Foreskin fibroblast (primary cell): ENCODE measurements at places on chromosomes 11 and 22.

DNA sequence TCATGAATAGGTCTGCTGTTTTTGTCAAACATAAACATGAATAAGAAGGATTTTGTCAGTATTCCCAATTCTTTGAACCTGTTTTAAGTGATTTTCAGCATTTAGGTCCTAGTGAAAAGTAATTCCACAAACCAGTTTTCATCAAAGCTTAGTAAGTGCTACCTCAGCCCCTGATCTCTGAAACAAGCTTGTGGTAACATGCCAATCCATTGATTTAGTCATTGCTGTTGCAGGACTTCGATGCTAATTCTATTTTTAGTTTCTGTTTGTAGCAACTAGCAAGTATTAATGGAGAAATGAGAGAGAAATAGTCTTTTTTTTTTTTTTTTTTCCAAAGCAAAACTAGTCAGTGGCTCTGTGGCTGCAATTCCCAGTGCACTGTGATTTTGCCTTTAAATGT, 91.4 kb downstream of the JRKL start:
- no peak for DNase-seq

DNA sequence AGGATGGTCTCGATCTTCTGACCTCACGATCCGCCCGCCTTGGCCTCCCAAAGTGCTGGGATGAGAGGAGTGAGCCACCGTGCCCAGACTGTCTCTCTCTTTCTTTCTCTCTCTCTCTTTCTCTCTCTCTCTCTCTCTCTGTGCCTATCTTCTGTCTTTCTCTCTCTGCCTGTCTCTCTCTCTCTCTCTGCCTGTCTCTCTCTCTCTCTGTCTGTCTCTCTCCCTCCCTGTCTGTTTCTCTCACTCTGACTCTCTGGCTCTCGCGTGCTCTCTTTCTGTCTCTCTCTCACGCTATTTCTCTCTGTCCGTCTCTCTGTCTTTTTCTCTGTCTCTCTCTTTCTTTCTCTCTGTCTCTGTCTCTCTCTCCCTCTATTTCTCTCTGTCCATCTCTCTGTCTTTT, 3911.2 kb upstream of the OR11H1 start:
- no peak for DNase-seq

DNA sequence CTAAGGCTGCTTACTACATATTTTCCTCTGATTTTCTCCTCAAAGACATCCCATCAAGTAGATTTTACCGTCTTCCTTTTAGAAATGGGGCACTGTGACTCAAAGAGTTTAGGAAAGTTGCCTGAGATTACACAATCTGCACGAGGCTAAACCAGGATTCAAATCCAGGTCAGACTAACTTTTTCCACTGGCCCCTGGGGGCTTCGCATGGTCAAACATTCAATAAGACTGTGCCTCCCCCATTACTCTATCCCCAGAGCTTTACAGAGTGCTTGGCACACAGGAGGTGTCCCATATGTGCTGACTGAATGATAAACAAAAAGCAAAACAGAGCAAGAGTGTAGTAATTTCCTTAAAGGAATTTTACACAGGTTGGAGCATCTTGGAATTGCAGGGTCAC, 118.1 kb upstream of the TEAD1 start:
- DNase-seq = peak; percentile 44

- no peak for DNase-seq
Observed at GRCh38 chr11:44912270-44912987, 38.3 kb downstream of the TP53I11 start.

DNA sequence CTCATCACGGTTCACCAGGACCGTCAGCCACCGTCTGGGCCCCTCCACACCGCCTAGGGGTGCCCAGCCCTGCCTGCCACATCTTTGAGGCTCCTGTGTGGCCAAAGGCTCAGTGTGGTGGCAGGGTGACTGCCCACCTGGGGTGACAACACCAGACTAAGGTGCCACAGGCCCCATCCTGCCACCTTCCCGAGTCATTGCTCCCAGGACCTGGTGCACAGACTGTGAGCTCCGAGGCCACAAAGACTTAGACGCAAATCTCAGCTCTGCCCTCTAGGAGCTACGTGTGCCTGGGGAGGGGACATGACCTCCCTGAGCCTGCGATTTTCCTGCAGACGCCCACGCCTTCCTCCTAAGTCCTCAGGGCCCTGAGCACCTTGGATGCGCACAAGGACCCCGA, 36.5 kb downstream of the KIAA0930 start:
- no peak for DNase-seq

DNA sequence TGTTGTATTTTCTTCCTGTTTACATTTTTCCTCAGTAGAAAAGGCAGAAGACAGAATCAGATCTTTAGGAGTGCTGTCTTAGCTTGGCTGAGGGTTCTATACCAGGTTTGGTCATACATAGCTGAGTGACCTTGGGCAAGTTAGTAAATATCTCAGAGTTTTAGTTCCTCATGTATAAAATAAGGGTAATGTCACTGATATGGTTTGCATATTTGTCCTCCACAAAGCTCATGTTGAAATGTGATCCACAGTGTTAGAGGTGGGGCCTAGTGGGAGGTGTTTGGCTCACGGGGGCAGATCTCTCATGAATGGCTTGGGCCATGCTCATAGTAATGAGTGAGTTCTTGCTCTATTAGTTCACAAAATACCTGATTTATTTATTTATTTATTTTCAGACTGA, 7.5 kb upstream of the HTR3A start:
- no peak for DNase-seq

DNA sequence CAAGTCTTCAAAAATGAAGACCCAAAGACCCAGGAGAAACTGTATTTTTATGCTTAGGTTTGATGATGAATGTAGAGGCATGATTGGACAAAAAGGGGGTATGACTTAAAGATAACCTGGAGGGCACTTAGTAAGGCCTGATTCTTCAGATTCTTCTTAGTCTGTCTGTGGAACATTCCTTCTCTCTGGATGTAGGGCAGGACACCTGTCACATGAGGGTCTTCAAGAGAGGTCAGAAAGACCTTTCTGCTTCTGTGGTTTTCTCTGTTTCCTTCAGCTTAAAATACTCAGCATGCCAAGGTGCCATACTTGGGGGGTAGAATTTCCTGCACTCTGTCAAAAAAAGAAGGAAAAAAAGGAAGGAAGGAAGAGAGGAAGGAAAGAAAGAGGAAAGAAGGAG, 78.1 kb downstream of the BLID start:
- DNase-seq = no peak

DNA sequence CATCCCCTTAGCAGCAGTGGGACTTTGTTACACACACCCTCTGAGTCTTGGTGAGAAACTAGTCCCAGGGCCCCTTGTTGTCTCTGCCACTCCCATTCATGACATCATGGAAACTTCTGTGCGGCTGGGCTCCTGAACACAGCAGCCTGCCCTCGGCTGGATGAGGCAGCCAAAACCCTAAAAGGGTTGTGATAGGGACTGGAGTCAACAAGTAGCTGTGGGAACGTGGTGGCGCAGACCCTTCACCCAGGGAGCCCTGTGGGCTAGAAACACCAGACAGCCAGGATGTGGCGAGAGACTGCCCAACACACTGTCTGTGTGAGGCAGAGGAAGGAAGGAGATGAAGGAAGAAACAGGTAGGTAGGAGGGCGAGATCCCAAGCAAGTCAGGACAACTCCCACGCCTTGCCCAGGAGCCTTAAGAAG, 3.9 kb downstream of the CD3D start:
- DNase-seq = no peak

DNA sequence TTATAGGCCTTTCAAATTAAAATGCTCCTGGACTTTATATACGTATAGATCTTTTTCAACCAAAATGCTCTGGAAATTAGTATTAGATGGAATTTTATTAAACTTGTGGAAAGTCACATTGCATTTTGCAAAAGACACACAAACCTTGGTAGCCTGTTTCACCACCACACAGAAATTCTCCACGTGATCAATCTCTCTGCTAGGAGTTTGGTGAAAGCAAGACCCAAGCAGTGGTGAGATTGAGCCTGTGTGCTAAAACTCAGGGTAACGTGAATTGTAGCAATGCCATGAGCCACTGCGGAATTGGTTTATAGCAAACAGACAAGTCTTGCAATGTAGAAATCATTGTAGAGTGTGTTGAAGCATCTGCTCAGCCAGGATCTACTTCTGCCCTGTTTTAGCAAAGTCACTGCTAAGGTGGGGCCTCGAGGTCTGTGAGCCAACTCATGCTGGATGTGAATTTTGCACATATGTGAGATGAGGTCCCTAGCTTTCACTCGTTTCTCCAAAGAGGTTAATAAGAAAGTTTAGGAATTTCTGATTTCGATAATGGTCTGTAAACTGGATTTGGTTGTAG, 184.8 kb downstream of the DBX1 start:
- no peak for DNase-seq

DNA sequence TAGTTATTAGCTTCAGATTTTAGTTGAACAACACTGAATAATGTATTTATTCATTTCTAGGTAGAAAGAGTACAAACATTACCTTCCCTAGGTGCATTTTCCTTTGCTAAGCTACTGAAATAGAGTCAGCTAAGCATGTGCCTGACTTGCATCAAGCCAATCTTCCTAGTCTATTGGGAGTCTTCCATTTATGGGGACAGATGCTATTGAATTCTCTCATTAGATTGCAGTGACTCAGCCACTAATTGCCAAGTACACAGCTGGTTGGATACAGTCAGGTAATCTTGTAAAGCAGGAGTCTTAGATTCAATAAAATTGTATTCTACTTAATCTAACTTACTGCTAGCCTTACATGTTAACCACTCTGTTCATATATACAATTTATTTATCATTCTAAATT, 55.2 kb upstream of the RPS13 start:
- no peak for DNase-seq

- DNase-seq = no peak
Observed at GRCh38 chr11:36817336-36817965, 219.4 kb upstream of the RAG2 start.

DNA sequence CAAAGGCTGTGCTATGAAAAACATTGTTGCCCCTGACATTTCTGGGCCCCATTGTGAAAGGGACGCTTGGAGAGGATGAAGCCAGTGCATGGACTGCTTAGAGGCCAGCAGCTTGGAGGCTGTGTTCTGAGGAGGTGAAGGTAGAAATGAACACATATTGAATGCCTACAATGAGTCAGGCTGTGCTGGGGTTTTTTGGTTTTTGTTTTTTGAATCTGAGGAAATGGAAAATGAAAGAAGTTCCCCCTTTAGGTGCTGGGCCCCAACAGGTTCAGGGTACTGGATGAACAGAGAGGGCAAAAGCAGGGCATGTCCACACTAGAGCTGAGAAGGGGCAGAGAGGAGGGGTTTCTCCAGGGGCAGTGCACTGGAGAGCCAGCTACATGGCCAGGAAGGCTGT, 166.1 kb upstream of the API5 start:
- no peak for DNase-seq

DNA sequence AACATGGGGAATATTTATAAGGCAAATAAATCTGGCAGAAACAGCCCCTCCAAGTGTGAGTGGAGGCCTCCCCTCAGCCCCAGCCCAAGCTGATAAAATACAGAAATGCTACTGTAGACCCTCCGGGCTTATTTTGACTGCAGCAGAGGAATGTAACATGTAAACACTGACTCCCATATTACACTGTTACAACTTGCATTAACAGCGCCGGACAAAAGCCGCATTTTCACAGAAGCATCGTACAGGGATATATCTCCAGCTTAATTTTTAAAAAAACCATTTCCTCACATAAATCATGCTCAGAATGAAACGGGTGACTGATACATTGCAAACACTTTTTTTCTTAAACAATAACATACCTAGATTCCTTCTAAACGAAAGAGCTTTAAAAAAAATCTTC, 36.6 kb upstream of the COMT start:
- DNase-seq = no peak

GRCh38 chr22:50269970-50270665, at the start of gene MAPK11:
Gene MAPK11, minus strand, starts transcription at chr22:50270380. Its CDS starts 88 bp downstream, at chr22:50270292.
- DNase-seq = peak; percentile 81

- no peak for DNase-seq
Observed at GRCh38 chr11:2211113-2211971, 39.7 kb upstream of the TH start.

- no peak for DNase-seq
Observed at GRCh38 chr11:126362879-126363655, 7.6 kb downstream of the ST3GAL4 start.

DNA sequence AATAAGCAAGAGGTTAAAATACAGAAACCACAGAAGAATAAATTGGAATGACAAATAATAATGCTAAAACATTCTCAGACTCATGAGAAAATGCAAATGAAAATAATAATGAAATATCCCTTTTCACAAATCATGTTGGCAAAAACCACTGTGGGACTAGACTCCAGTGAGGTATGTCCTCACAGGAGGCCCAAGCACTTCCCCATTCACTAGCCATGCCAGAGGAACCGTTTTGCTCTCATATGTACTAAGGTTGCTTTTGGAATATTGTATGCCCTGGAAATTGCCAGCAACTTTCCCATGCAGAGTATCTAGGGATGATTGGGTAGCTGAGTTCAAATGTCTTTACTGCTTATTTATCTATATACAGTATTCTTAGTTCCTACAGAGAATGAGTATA, 106.2 kb upstream of the CHORDC1 start:
- DNase-seq = no peak

GRCh38 chr11:125072218-125072960, 9.3 kb downstream of the SLC37A2 start:
- no peak for DNase-seq

DNA sequence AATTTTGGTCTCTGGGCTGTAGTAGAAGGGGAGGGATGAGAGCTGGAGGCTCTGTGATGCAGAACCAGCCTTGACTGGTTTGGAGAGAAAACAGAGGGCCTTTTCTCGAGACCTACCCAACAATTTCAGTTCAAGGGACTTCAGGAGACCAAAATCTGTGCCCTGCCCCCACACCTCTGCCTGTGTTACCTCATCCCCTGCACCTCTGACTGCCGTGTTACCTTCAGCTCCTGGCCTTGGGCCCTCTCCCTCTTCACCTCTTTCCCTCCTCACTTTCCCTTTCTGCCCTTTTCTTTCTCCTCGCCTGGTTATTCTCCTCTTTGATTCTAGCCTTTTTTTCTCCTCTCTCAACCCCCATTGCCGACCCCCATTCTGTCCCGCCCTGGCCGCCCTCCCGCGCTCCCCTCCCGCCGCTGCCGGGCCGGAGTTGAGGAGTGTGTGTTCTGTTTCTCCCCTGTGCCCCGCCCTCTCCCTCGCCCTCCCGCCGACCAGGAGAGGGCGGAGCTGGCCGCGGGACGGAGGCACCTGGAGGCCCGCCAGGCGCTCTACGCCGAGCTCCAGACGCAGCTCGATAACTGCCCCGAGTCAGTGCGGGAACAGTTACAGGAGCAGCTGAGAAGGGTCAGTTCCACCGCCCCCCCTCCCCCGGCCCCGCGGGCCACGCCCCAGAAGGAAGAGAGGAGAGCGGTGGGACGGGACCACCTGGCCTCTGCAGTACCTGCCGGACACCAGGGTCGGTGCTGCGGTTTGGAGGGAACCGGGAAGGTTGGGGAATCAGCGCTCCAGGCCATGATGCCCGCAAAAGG, 27.2 kb downstream of the PHLDB1 start:
- peak; percentile 58 for DNase-seq

DNA sequence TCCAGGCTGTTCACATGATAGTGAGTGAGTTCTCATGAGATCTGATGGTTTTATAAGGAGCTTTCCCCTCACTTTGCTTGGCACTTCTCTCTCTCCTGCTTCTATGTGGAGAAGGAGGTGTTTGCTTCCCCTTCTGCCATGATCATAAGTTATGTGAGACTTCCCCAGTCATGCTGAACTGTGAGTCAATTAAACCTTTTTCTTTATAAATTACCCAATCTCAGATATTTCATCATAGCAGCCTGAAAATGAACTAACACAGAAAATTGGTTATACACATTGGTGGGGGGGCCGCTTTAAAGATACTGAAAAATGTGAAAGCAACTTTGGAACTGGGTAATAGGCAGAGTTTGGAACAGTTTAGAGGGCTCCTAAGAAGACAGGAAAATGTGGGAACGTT, 741.1 kb upstream of the LUZP2 start:
- peak; percentile 1 for DNase-seq

- no peak for DNase-seq
Observed at GRCh38 chr11:103070142-103070541, 21.8 kb downstream of the DCUN1D5 start.

- DNase-seq = no peak
Observed at GRCh38 chr11:71255323-71255722, 2.9 kb upstream of the SHANK2 start.
